Adipose tissue (tissue), 3 donors: ENCODE measurements at places on chromosomes 7 and 10. TPM values are rescaled to one million over a fixed set of nuclear protein-coding genes. Genes with fewer than 3 reads are reported as not detected.

CTAGE4 gene
- polyA plus RNA-seq = not detected

FAM185A gene
- polyA plus RNA-seq = 4.3 TPM

PRPS1L1 gene
- not detected for polyA plus RNA-seq

PPP1R17 gene
- not detected for polyA plus RNA-seq

LIPF gene
- polyA plus RNA-seq = 298 TPM

C10orf53 gene
- polyA plus RNA-seq = not detected

ATG9B gene
- 2.1 TPM for polyA plus RNA-seq

ELN gene
- 142 TPM for polyA plus RNA-seq

VIPR2 gene
- polyA plus RNA-seq = 5.2 TPM

LDB1 gene
- 23.6 TPM for polyA plus RNA-seq

EN2 gene
- polyA plus RNA-seq = 0.04 TPM
